ENCODE measurements at places on chromosomes 1 and 21. TPM values are rescaled to one million over a fixed set of nuclear protein-coding genes. Genes with fewer than 3 reads are reported as not detected.

Gene RNU1-2
- total RNA-seq: 1,721 TPM

Gene C1orf115
- not detected for total RNA-seq

Gene GABPB2
- total RNA-seq: 18.2 TPM

Gene BTBD8
- total RNA-seq: 3.3 TPM

Gene IVL
- not detected for total RNA-seq

Gene PADI3
- total RNA-seq: not detected

Gene NOTCH2NLA
- total RNA-seq: 31.1 TPM

Gene HSD3B2
- not detected for total RNA-seq

Gene ST6GALNAC5
- total RNA-seq: not detected

Gene ST6GALNAC3
- total RNA-seq: 2.0 TPM

Gene OR10Z1
- not detected for total RNA-seq

Gene NBPF19
- total RNA-seq: 17.4 TPM

Gene PPP1R8
- total RNA-seq: 57.3 TPM

Gene TP53BP2
- total RNA-seq: 21.1 TPM

Gene TMEM167B
- total RNA-seq: 21.2 TPM

Gene TNFRSF14
- total RNA-seq: 18.9 TPM

Gene SPRR1A
- total RNA-seq: not detected

Gene TTC39A
- not detected for total RNA-seq

Gene PIP5K1A
- total RNA-seq: 85.3 TPM

Gene CEP350
- 54.2 TPM for total RNA-seq

Gene KNCN
- not detected for total RNA-seq

Gene LCE1E
- not detected for total RNA-seq

Gene CLIC6
- total RNA-seq: not detected

Gene SPRR3
- not detected for total RNA-seq

Gene PDZK1
- total RNA-seq: 0.23 TPM

Gene LCE6A
- not detected for total RNA-seq
